ENCODE measurements at places on chromosomes 5 and 9.

DNA sequence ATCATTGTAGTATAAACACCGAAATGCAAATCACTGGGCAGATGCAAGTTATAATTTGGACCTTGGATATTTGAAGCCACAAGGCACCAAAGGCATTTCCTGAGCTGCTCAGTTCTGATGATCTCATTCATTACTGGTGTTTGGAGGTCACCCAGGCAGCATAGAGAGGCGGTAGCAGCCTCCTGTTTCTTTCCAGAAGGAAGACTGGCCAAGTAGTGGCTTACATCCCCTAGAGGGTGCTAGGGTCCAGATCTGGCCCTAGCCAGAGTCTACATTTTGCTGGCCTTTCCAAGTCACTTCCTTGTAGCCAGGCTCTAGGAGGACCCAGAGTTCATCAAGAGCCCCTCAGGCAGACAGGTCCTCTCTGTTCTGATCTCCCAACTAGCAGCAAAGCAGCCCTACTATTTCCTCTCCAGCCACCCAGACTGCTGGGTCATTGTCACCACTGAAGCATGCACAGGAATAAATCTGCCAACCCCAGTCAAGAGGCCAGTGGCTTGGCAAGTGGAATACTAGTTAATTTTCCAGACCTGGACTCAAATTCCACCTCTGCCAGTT, 33.4 kb upstream of the TTC1 start:
- no peak for DNase-seq

DNA sequence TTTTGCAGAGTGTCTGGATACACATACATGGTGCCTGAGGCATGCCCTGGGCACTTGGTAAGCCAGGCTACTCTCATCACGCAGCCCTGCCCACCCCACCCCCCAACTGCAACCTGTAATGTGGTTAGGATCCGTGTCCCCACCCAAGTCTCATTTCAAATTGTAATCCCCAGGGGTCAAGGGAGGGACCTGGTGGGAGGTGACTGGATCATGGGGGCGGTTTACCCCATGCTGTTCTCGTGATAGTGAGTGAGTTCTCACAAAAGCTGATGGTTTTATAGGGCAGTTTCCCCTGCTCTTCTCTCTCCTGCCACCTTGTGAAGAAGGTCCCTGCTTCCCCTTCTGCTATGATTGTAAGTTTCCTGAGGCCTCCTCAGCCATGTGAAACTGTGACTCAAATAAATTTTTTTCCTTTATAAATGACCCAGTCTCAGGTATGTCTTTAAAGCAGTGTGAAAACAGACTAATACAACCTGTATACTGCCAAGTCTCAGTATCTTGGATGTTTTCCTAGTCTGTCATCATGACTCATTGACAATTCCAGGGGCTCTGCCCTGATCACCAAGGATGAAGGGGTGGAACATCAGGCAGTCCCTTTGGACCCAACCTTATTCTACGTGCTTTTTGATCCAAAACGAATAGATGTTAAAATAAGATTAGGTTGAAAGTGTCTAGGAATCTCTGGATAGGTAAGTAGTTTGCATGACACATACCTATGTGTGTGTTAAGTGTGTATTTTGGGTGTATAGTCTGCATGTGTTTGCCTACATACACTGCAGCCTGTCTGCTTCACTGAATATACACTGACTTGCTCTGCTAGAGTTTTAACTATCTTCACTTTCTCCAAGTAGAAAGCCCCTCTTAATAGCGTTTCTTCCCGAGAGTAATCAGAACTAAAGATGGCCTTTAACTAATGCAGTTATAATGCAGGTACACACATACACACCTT, 293.8 kb downstream of the SLIT3 start:
- DNase-seq: no peak

- no peak for DNase-seq
These were observed 436.0 kb downstream of the ZNF608 start for GRCh38 chr5:124310453-124310852.

GRCh38 chr5:78377718-78378105, 17.3 kb downstream of the SCAMP1 start:
- DNase-seq: no peak
